ENCODE measurements at places on chromosomes 7 and 10.
A peak's percentile ranks its signal among the peaks of the same experiment; 100 is the strongest.

- no peak for DNase-seq
Observed at GRCh38 chr7:87837597-87837996, 38.6 kb downstream of the SLC25A40 start.

DNA sequence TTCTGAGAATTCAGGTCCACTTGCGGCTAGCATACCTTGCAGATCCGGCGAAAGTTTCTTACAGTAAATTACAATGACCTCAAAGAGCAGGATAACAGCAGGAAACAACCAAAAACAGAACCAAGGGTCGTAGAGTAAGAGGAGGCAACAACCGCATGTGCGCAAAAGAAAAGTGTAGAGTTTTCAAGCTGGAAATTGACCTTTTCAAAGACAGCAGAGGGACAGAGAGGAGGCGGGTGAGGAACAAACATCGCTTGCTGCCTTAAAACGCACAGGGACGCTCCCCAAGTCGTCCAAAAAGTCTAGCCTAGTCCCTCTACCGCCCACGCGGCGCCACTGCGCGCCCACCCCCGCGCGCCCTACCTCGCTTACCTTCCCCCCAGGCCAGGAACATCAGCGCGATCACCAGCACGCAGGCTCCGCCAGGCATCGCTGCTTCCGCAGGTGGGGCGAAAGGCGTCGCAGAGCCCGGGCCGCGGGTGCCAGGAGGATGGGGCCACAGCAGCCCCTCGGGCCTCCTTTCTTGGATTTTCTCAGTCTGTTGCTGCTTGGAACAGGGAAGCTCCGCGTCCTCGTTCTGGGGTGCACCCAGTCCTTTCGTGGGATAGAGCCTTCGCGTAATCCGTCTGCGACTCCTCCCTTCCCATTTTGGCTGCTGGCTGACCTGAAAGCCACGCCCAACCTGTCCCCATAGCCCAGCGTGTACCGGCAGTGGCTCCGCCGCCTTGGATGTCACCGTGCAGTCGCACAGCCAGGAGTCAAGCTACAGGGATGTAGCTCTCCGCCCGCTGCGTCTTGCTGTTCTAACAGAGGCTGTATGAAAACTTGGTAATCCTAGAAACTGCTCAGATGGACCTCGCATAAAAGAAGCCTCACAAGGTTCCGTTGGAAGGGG is at the start of gene VWDE:
Gene VWDE (minus strand): TSS at position 579 of the 895 bp plus-strand sequence. CDS start 149 bp downstream, at position 430.
- DNase-seq, result peak; percentile 48

DNA sequence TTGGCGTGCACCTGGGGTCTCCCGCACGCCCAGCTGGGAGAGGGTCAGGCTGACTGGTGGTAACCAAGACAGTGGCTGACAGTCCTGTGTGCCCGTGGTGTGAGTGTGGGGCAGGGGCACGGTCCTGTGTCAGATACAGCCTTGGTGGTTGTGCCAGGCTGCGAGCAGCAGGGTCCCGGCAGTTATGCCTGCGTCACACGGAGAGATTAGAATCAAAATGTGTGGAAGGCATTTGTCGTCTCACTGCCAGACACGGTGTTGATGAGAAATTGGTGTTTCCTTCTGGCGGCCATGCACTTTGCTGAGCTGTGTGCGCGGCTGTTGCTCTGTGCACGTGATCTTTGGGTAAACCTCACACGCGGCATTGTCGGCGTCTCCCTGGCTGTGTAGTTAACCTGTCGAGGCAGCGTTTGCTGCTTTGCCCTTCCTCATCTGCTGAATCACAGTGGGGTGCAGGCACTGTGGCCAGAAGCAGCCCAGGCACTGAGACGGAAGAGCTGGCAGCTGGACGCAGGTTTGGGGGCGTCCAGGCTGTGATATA is 87.7 kb downstream of the NKX6-2 start:
- DNase-seq, result no peak

DNA sequence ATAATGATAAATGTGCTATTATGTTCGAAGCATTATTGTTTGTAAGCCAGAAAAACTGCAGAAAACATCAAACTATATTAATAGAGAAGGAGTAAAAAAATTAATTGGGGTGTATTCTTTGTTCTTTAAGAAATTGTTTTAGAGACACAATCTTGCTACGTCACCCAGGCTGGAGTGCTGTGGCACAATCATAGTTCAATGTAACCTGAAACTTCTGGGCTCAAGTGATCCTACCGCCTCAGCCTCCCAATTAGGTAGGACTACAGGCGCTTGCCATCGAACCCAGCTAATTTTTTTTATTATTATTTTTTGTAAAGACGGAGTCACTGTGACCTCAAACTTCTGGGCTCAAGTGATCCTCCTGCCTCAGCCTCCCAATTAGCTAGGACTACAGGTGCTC is 1138.6 kb downstream of the GATA3 start:
- DNase-seq, result no peak

- DNase-seq, result no peak
Observed at GRCh38 chr7:55504967-55505658, 67.2 kb downstream of the VOPP1 start.

GRCh38 chr10:14564268-14564744 is 210.4 kb downstream of the FAM107B start:
- no peak for DNase-seq

DNA sequence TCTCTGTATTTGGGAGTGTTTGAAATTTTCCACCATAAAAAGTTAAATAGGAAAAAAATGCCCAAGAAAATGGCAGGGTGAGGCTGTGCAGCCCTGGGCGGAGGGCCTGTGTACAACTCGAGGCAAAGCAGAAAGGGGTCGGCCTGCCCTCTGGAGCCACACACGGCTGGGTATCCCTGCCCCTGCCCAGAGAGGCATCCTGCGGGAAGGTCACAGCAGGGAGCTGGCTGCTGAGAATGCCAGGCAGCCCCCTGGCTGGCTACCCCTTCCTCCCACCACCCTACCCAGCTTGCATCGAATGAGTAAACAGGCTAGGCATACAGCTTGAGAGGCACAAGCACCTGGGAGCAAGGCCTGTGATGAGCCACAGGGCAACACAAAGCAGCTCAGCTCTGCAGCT is 46.1 kb downstream of the CAMK2B start:
- DNase-seq, result no peak

GRCh38 chr7:87561102-87561501 is 39.6 kb downstream of the ABCB1 start:
- no peak for DNase-seq

DNA sequence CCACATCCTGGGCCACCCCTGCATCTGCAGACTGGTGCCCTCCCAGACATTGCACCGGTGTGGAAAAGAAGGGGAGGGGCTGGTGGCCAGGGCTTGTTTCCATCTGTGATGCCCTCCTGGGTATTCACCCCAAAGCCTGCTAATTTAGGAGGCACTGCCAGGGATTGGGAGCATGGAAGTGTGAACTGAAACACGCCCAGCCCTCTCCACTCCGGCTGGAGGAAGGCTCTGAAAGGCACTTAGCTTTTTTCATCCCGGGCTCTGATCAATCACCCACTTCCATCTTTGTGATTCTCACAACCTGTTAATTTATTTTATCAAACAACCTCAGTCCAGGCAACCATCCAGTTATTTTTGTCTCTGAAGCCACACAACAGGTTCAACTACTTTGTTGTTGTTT is 20.9 kb upstream of the CPXM2 start:
- DNase-seq, result no peak

- DNase-seq, result no peak
Observed at GRCh38 chr10:43355749-43356371, 15.6 kb upstream of the FXYD4 start.

DNA sequence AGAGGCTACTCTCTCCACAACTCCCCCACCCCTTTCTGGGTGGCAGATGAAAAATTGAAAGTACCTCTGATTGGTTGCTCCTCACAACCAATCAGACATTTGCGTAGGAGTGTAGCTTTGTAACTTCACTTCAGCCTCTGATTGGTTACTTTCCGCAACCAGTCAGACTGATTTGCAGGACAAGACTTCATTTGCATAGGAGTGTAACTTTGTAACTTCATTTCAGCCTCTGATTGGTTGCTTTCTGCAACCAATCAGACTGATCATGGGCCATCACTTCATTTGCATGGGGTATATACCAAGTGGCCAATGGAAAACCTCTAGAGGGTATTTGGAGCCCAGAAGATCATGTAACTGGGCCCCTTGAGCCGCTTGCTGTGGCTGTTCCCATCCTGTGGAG is 25.6 kb downstream of the CDNF start:
- DNase-seq, result no peak

DNA sequence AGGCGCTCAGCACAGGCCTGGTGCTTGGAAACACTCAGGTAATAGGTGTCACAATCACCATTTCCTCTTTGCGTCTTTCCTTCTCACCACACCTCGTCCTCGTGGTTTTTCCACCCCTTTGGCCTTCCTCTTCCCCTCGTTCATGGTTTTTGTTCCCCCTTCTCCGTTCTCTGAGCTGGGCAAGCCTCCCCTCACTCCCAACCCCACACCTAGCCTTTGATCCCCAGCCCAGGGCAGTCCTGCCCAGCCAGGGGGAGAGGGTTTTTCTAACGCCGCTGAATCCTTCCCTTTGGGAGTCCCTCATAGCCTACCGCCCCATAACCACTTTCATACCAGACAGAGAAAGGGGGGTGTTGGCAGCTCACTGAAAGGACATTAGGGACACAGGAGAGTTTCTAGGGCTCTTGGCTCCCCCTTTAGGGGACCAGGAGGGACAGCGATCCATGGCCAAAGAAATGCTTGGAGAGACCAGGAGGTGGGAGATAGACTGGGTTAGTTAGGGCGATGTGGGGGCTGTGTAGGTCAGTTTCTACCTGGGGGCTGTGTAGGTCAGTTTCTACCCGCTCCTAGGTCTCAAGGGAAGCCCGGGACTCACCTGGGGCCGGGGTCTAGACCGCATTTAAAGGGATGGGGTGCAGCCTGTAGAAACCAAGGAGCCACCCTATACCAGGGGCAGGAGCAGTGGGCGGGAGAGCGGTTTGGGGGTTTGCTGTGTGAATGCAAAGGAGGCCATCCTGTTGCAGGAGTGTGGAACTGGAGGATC is 1.4 kb downstream of the EPHB4 start:
- DNase-seq, result no peak

- no peak for DNase-seq
Observed at GRCh38 chr7:122155566-122155965, 11.5 kb upstream of the AASS start.

- no peak for DNase-seq
Observed at GRCh38 chr10:17624996-17625395, 7.8 kb upstream of the HACD1 start.

DNA sequence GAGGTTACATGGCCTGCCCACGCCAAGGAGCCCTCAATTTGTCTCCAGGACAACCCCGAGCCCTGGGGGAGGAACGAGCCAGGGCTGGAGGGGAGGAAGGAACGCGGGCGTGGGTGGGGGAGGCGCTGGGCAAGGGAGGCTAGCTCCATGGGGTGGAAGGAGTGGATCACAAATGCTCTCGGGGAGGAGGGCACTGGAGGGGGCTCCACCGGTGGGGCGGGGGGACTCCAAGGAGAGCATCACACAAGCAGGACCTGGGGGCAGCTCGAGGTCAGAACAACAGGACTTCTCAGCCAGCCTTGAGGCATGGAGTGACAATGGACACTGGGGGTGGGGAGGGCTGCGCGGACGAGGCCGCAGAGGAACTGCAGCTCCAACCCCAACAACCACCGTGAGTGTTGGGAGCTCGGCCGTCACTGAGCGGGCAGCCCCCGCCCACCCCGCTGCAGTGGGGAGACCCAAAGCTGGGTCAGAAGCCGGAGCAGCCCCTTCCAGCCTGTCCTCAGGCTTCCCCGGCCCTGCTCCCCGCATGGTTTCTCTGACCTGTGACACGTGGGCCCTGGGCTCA is 41.1 kb downstream of the STK32C start:
- DNase-seq, result no peak

- DNase-seq, result no peak
Observed at GRCh38 chr7:111678986-111679385, 116.7 kb upstream of the IMMP2L start.

DNA sequence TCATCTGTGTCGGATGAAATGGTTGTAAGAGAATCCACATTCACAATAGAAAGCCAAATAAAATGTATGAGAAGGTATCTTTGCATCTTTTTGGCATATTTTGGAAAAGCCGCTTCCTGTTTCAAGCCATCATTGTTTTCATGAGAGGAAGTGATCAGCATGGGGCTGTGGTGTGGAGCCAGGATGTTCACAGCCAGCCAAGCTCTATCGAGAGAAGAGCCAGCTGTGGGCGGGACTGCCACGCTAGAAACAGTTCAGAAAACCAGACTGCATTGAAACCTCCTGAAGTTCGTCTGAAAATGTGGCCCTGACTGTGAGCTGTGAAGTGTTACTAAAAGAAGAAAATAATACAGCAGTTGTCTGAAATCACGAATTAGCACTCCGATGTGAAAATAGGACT is 21.2 kb upstream of the NPS start:
- no peak for DNase-seq

DNA sequence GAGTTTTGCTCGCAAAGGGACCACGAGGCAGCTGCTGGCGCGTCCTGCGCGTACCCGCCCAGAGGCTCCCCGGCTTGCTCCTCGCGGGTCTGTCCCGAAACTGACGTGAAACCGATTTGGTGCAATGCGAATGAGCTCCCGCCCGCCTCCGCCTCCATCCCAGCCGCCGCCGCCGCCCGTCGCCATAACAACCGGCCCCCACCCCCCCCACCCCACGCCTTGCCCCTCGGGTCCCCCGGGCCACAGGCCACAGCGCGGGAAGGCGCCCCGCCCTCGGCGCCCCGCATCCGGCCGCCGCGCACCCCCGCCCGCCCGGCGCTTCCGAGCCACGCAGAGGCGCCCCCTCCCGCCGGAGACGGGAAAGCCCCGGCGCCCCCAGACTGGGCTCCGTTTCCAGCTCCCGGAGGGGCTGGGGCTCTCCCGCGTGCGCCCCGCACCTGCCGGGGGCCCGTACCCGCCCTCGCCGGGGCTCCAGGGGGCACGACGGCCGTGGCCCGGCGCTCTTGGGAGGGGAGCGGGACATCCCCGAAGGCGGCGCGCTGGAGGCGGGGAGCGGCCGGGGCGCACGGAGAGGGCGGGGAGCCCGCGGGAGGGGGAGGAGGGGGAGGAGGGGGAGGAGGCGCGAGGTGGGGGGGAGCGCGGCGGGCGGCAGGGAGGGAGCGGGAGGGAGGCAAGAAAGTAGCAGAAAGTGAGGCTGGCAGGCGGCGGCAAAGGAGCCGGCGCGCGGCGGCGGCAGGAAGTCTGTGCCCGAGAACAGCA is at the start of gene CAMK1D:
Gene CAMK1D (plus strand): TSS at position 678 of the 759 bp plus-strand sequence.
- no peak for DNase-seq

- no peak for DNase-seq
Observed at GRCh38 chr7:158966780-158967390, 110.5 kb downstream of the DYNC2I1 start.

GRCh38 chr10:33617381-33618080 is 283.1 kb upstream of the NRP1 start:
- no peak for DNase-seq

- DNase-seq, result no peak
Observed at GRCh38 chr7:19915596-19915995, 142.2 kb upstream of the TMEM196 start.
